K562 (cell line): ENCODE measurements at places on chromosomes 11 and 22.

DNA sequence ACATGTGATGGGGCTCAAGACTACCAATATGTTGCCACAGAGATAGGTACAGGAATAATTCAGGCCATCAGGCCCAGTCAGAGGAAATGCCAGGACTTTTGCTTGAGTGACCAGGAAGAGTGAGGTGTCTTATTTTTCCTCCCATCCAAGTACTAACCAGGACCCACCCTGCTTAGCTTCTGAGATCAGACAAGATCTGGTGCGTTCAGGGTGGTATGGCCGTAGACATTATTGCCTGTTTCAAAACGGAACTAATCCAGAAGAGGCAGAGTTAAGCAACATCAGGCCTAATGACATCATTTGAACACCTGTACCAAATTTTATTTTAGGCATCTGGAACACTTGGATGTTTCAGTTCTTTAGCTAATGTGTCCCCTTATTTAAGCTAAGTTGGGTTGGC, 205.5 kb upstream of the POU2AF2 start:
- DNase-seq: no peak

DNA sequence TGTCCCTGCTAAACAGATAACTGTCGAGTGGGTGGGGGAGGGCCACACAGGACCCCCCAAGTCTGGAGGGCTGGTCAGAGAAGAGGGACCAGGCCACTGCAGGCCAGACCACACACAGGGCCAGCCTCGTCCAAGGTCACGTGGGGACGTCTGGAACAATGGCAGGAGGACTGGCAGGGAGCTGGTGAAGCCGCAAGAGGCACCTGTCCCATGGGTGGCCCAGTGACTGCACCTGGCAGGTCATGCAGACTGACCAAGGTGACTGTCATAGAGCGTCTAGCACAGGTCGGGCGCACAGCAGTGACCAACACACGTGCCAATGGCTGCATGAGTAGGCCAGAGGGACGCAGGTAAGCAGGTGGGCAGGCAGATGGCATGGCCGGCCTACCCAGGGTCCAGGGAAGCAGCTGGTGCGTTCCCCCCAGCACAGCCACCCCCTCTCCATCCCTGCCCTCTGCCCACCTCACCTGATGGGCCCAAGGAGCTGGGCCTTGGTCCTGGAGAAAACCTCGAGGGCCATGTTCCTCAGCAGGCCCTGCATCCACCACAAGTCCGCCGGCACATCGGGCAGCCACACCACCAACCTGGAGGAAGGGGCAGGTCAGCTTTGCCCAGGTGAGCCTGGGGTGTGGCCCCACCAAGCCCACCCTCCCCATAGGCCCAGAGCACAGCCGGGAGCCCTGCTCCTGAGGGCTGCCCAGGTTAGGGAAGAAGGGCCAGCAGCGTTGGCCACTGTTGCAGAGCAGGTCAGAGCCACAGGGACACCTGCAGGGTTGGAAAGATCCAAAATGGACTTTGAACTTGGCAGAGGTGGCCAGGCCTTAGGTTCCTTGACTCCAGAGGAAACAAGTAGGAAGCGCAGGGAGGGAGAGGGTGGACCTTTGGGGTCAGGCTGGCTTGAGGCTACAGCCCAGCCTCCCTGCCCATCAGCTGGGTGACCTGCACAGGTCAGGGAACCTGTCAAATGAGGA, 10.4 kb downstream of the PNPLA5 start:
- no peak for DNase-seq

DNA sequence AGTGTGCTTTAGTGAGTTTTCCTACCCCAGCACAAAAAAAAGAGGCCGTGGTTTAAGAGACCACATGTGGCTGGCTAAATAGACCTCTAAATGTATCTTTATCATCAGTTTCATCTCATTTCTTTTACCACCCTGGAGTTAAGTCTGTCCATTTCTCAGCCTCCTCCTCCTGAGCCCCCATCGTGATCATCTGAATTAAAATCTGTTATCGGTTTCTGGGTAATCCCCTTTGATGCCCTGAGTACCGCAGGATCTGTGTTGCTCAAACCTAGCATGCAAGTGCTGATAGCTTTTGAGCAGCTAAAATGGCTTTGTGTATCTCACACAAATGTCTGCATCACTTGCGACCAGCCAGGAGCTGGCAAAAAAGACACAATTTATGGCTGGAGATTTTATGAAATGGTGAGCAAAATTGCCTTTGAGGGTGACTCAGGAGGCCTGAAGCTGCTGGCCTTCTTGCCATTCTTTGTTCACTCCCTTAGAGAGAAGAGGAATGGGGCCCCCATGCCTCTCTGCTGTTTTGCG, 236.5 kb downstream of the NTM start:
- DNase-seq: no peak

- peak; percentile 27 for DNase-seq
These were observed 59.5 kb upstream of the PRSS23 start for GRCh38 chr11:86740628-86741483.

DNA sequence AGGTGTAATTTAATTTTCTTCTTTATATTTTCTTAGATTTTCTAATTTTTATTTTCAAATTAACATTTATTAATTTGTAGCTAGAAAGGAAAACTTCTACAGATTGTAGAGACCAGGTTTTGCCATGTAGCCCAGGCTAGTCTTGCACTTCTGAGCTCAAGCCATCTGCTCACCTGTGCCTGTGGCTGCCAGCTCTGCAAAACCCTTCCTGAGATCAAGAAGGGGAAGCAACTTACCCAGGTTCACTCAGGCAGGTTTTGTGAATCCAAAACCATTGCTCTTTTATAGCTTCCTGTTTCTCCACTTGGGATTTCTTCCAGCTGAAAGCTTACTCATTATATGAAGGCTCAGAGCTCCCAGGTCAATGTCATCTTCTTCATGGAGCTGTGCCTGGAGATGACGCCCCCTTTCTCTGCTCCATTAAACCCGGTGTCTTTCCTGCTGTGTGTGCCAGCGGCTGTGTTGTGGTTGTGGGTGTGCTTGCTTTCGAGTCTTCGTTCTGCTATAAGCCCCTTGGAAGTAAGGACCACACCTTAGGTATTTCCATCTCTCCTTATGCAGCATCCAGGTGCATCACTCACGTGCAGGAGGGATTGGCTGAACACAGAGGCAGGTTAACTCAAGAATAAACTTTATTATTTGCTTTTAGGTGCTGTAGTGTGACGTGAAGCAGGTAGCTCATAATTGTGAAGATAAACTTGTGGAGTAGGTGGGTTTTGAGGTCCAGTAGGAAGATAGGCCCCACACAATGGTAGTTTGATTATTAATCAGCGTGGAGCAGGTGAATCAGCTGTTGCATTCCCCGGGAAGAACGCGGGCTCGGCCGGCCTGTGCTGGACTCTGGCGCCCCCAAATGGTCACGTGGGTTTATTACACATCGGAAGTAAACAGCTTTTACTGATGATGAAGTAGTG, 42.2 kb upstream of the INCENP start:
- peak; percentile 77 for DNase-seq

- DNase-seq: no peak
These were observed 801.7 kb downstream of the BRD1 start for GRCh38 chr22:49025791-49026493.

DNA sequence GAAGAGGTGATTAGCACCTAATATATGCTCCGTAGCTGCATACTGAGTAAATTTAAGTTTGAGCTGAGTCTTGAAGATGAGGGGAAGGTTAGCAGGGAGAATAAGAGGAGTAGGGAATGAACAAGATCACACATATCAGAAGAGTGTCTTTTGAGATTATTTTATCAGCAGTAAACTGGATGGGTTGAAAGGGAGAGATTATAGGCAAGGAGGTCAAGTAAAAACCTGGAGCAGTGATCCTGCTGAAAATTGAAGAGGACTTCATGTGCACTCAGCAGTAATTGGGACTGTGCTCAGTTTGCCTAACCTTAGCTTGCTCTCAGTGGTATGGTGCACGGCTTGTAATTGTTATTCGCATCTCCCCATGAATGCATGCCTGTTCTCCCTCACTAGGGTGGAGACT, 79.5 kb upstream of the PICALM start:
- no peak for DNase-seq

DNA sequence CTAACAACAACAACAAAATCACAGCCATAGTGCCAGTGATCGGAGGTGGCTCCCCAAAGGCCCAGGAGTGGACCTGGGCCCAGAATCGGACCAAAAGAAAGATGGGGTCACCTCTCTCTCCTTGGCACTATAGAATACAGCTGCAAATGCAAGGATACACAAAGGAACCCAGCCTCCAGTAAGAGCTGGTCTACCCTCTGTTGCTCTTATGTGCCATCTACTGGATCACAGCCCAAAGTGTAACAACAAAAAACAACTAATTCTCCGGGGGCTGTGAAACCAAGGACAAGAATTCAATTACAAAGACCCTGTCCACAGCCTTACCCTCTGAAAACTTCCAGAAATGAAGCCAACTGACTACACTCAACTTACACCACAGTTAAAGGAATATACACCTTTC, 21.6 kb downstream of the OR8G5 start:
- no peak for DNase-seq

DNA sequence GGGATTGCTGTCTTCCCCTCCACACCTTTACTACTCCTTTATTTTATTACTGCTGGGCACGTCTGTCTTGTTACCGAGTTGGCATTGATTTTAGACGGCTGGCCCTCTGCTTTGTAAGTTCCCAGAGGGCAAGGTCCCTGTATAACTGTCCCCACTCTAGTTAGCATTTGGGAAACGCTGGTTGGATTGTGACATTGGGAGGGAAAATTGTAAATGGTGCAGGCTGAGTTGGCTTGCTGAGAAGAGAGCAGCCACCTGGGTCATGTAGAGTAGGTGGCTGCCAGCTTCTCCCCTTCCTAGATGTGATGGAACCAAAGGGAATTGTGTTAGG, 1.7 kb downstream of the TAB1 start:
- no peak for DNase-seq

- DNase-seq: no peak
These were observed 59.3 kb downstream of the EHF start for GRCh38 chr11:34680206-34680605.

GRCh38 chr11:12922980-12923507, 86.1 kb upstream of the RASSF10 start:
- no peak for DNase-seq

GRCh38 chr11:78791254-78791653, 216.6 kb upstream of the NARS2 start:
- DNase-seq: no peak

DNA sequence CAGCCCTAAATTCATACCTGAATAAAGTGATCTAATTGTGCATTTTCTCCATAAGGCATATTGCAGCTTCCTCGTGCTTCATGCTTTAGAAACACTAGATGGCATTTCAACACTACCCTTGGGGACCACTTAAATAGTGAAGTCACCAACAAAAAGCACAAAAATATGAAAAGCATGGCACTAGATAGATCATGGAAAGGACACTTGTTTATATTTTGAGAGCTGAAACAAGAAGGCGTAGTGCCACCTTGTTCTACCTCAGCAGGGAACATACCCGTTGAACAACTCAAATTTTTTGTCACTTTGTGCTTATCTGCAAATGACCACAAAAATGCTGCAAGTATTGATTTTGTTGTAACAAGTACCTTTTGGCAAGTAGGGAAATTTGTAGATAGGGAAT, 8.6 kb downstream of the TBCEL start:
- DNase-seq: no peak

DNA sequence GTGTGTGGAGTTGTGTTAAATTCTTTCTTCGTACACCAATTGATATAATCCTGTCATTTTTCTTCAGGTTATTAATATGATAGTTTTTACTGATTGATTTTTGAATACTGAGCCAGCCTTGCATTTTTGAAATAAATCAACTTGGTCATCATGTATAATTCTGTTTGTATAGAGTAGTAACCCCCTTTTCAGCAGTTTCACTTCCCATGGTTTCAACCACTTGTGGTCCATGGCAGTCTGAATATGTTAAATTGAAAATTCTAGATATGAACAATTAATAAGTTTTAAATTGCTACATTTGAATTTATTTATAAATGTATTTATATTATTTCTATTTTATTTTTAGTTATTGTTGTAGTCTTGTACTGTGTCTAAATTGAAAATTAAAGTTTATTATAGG, 32.6 kb downstream of the MS4A6A start:
- no peak for DNase-seq

DNA sequence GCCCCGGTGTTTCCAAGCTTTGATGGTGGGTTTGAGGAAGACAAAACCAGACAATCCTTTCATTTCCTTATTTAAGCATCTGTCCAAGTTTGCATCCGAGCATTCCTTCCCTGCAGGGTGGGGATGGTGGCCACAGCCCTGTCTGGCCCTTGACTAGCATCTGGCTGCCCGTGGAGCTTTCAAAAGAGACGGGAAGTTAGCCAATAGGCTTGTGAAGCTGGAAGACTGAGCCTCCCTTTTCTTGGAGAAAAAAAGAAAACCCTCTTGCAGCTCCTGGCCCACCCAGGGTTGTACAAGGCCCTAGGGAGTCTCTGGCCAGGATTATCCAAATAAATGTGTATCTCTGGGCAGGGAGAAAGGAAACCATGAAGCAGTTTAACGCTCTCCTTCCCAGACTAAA, 60.6 kb downstream of the MICAL2 start:
- DNase-seq: no peak

- peak; percentile 24 for DNase-seq
These were observed 31.5 kb upstream of the CYB5R3 start for GRCh38 chr22:42680648-42681047.

GRCh38 chr11:75454987-75455386, 22.0 kb upstream of the KLHL35 start:
- DNase-seq: no peak

DNA sequence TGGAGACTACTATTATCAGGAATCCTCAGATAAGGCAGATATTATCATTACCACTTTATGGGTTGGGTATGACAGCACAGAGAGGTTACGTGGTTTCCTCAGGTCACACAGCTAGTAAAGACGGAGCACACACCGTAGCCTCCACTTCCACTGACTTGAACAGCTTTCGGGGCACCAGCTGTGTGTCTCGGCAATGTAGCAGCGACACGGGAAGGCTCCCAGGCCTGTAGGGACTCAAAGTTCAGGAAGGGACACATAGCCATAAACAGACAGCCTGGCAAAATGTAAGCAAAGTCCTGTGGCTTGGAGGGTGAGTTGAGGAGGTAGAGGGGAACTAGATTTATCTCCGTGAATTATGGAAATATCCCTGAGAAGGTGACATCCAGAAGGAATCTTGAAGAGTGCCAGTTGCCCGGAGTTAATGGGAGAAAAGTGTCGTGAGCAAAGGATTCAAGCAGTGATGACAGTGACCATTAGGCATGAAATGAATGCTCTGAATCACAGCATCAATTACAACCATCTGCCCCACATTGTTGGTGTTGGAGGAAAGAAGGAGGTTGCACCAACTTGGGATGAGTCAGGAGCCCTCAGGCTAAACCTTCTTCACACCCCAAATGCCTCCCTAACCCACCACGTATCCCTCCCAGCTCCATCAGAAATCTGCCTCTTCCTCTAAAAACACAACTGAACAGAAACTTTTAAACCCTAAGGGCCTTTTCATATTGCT, 106.7 kb upstream of the ASPHD2 start:
- DNase-seq: no peak

GRCh38 chr11:6599449-6599848, 4.0 kb downstream of the RRP8 start:
- DNase-seq: no peak

GRCh38 chr11:120236169-120237107, 3.5 kb upstream of the POU2F3 start:
- DNase-seq: peak; percentile 36

GRCh38 chr11:26753723-26754504, 32.1 kb upstream of the SLC5A12 start:
- peak; percentile 7 for DNase-seq

GRCh38 chr11:110339456-110340250, 43.2 kb upstream of the RDX start:
- no peak for DNase-seq
